Stimulated activated CD8-positive, alpha-beta memory T cell treated with anti-CD3 and anti-CD28 coated beads, Interleukin-7, amount 100 ng/mL, for 24 hours (primary cell): ENCODE measurements at places on chromosomes 2 and 18.

GRCh38 chr18:44842588-44843412, 162.1 kb downstream of the SETBP1 start:
- no peak for DNase-seq

DNA sequence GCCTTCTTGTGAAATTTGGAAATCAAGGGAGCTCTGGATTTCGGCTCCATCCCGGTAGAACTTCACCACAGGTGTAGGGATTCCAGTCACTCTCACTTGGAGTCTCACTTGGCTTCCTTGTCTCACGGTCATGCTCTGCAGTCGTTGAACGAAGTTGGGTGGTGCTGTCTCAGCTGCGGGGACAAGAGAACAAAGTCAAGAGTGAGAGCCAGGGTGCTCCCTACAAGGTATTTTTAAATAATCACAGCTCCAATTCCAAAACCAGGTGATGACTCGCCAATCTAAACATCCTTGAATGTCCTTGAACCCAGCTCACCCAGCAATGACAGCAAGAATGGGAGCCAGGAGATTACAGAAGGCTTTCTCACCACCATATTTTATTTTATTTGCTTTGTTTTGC, 6.7 kb downstream of the TTN start:
- no peak for DNase-seq

DNA sequence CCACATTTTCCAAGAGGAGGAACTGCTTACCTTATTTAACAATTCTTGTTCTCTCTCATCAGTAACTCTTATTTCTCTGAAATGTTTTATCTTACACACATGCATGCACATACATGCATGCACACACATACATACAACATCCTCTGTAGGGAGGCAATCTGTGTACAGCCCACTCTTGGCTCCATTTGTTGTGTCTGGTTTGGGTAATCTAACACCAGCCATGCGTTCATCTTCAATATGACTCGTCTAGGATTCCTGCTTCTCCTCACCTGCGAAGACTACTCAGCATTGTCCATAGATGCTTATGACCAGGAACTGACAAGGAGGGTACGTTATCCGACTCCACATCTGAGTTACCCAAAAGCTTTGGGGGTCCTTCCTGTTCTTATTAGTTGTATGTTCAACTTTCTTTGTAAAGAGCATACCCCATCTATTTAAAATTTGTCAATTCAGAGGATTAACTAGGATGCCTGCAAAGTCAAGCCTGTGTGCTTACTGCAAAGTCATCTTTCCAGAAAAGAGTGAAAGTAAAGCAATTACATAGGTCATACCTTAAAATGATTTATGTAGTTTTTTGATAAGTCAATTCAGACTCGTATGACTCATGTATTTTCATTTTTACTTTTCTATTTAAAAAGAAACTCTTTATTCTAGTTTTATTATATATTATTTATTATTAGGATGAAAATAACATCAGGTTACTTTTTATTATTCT, 18.2 kb downstream of the LYPD6B start:
- no peak for DNase-seq

DNA sequence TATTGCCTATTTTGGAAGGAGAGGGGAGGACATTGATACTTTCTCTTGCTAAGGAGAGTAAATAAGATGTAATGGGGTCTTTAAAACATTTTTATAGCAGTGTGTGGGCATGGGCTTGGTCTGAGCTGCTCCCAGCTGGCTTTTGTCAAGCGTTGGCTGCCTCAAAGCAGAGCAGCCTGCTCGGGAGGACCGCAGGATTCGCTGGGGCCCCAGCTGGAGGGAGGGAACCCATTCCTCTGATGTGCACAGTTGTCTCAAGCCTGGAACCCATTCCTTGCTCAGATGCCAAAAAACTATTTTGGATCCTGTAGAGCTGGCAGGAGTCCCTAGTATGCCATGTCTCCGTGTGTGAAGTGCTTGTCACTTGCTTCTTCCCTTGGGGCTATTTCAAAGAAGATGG, 59.4 kb upstream of the RMDN2 start:
- no peak for DNase-seq

- DNase-seq, result no peak
Observed at GRCh38 chr2:75287624-75288316, 88.5 kb upstream of the TACR1 start.
